ENCODE measurements at places on chromosomes 5 and 9.

DNA sequence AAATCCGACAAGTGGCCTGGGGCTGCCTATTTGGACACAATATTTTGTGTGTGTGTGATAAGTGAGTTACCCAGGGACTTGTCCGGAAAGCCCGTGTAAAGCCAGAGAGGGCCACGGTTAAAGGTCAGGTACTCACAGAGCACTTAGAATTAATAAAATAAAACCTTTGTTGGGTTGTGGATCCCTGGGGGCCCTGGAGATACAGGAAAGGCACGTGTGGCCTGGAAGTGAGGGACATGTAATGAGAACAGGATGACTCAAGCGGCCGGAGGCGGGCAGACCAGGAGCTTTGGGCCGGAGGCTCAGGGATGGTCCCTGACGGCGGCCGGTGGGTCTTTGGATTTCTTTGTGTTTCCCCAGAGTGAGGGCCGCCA is 1.0 kb downstream of the DMRT2 start:
- DNase-seq = no peak

DNA sequence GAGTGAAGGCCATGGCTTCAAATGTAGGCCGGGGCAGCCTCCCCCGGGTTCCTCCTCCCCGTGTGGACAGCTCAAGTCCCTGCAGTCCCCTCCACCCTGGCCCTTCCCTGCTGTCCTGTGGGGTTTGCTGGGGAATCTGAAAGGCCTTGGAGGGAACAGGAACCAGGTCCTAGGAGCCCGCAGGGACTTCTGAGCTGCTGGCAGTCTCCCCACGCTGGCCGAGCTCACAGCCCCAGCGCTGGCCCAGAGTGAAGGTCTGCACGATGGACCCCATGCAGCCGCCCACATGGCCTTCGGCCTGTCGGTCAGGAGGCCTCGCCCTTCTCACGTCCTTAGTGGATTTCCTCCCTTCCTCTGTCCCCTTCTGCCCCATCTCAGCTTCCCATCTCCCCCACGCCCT is 25.7 kb upstream of the NOTCH1 start:
- DNase-seq = no peak

GRCh38 chr5:151461312-151461711 is 13.9 kb downstream of the SLC36A1 start:
- no peak for DNase-seq

- DNase-seq = no peak
Measured at GRCh38 chr5:139268364-139269202, 25.0 kb upstream of the MATR3 start.

DNA sequence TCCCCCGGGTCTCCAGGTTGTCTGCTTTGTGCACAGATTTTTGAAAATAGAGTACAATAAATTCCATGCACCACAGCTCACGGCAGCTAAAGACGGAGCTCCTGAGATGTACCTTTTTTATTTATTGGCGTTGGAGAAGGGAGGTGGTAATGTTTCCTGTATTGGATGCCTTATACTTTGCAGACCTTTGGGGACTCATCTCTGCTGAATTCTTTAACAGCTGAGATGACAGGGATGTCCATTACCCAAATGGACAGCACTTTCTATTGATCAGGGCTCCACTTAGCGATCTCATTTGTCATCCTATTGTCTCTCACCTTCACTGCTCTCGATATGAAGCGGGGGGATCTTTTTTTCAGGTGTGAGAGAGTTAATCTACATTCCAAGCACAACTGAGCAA is 137.8 kb downstream of the EFNA5 start:
- DNase-seq = no peak

DNA sequence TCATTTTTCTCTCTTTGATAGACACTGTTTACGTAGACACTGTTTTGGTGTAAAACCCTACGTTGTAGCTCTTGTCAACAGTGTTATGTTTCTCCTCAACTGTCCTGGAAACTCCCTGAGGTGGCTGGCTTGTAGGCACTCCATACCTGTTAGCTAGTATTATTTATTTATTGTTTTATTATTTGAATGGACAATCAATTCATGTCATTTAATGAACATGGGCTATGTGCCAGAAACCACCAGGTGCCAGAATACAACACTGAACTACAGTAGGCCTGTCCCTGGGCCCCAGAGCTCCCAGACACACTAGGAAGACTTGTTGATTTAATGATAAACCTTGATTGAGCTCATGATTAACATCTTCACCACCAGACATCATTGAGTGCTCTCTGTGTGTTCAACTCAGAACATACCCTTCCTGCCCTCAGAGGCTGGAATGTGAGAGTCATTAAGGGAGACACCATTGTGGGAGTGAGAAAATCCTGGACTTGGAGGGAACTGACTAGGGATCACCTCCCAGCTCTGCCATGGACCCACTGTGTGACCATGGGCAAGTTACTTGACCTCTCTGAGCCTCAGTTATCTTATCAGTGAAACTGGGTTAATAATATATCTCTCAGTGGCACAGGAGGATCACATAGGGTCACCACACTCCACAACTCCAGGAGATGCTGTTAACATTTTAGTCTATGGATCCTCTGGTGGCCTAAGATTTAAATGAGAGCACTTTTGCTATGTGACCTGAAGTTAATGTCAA is 19.2 kb downstream of the IRF1 start:
- DNase-seq = no peak
